ENCODE measurements at places on chromosomes 1 and 21. TPM values are rescaled to one million over a fixed set of nuclear protein-coding genes. Genes with fewer than 3 reads are reported as not detected.
A peak's percentile ranks its signal among the peaks of the same experiment; 100 is the strongest.

DNA sequence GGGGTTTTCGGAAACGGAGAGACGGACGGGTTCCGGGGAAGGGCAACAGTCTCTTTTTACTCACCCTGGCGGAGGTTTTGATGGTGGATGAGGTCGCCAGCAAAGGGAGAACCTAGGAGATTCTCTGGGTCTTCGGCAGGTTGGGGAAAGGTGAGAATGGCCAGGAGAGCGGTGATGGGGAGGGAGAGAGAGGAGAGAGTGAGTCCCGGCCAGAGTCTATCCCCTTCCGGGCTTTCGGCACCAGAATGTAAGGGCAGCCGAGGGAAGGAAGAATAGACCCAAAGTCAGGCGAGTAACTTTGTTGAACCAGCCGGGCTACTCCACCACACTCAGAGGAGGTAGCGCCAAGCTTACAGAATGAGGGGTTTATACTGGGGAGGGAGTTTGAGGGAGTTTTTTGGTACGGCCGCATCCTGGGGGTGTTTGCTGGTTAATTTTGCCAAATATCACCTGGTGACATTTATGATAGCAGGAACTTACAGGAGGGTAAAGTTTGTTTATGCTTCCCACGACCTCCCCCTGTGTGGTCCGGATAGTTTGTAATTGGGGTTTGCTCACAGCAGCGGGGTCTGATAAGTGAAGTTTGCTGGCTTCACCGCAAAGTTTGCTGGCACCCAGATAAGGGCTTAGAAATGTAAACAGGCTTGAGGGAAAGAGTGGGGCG is 141.1 kb upstream of the ETV3 start:
- H3K36me3 ChIP-seq, result no peaks in the 10 kb centered on the region
- no peak for DNase-seq
- peaks cover 20% of the 10 kb centered on the region for H3K27me3 ChIP-seq
- peaks cover 15% of the 10 kb centered on the region for H3K4me1 ChIP-seq
- no peak overlapping the region for H3K4me3 ChIP-seq

DNA sequence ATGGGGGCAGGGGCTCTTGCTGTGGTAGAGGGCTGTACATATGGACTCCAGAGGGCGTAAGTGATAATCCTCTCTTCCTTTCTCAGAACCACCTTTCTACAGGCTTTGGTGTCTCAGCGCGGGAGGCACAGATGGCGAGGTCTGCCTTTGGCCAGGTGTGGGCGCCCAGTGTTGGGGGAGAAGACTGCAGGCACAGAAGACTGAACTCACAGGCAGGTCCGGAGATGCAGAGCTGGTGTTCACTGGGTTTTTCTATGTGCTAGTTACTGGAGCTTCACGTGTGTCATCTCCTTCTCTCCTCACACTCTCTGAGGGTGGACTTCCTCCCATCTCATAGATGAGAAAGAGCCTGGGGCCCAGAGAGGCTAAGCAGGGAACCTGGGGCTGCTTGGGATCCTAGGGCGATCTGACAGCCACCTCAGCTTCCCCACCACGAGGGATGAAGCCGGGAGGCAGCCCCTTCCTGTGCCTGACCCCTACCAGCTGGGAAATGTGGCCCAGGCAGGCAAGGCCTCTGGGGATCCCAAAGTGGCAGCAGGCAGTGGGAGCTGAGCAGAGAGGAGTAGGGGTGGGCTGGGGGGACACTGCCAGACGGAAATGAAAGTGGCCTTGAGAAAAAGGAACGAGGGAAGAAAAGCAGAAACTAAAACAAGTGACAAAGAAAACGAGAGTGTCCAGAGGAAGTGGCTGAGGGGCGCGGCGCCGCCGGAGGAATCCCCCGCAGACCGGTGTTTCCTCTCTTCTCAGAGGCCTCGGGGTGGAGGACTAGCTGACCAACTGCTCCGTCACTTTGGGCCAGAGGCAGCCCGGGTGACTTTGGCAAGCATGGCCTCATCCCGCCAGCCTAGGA is 191.6 kb downstream of the HIVEP3 start:
- H3K27me3 ChIP-seq, result peaks cover 9% of the 10 kb centered on the region
- H3K36me3 ChIP-seq, result no peaks in the 10 kb centered on the region
- no peak overlapping the region for H3K4me3 ChIP-seq
- H3K4me1 ChIP-seq, result no peaks in the 10 kb centered on the region
- DNase-seq, result peak; percentile 6

- DNase-seq, result no peak
- H3K4me3 ChIP-seq, result no peak overlapping the region
- H3K27me3 ChIP-seq, result no peaks in the 10 kb centered on the region
- no peak overlapping the region for H3K27ac ChIP-seq
- no peaks in the 10 kb centered on the region for H3K36me3 ChIP-seq
Observed at GRCh38 chr21:39595465-39595864, 17.3 kb upstream of the B3GALT5 start.

DNA sequence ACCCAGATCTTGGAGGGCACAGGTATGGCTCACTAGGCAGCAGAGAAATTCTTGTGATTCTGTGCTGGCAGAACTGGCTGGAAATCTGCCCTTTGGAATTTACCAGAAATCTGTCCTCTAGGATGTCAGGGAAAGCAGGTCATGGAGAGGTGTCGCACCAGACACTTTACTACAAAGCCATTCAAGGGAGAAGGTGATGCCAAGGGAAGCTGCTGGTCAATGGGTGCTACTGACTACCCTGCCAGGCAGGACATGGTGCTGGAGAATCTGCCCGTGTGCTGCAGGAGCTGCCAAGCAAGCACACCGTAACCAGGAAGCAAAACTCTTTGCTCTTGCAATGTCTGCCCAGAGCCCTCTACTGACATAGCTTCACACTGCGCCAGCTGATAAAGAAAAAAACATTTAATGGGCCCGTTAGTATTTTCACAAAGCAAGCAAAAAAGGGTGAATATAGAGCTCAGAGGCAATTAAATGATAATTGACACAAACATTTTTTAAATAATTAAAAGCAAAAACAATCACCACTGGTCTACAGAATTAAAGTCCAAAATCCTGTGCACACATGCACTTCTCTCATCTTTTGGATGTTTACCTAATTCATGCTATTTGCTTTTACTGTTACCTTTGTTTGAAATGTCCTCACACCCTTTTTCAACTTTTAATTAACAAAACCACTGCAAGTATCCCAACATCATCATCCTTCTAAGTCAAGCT is 7.2 kb upstream of the FBXO28 start:
- peaks cover 14% of the 10 kb centered on the region for H3K4me1 ChIP-seq
- H3K27me3 ChIP-seq, result no peaks in the 10 kb centered on the region
- H3K27ac ChIP-seq, result no peak overlapping the region
- no peaks in the 10 kb centered on the region for H3K36me3 ChIP-seq
- peak; percentile 43 for DNase-seq

- H3K36me3 ChIP-seq, result no peaks in the 10 kb centered on the region
- no peak overlapping the region for H3K4me3 ChIP-seq
- no peak overlapping the region for H3K27ac ChIP-seq
- no peak for DNase-seq
Observed at GRCh38 chr1:223551610-223552009, 113.9 kb downstream of the CAPN8 start.

DNA sequence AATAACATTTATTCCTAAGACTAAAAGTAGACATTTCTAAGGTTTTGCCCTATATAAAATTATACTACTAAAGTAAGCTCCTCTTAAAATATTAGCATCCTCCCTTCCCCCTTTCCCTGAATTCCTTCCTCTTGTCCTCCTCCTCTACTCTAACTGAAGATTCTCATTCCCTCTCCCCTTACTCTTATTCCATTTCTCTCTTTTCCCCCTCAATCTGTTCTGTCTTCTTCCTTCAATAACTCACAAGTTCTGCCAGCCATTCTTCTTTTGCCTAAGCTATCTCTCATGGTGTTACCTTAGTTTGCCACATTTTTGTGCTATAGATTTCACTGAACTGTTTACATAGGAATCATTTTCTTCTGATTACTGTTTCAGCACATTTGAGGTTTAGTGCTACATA is 10.7 kb downstream of the LRIF1 start:
- H3K36me3 ChIP-seq, result peaks cover 46% of the 10 kb centered on the region
- no peaks in the 10 kb centered on the region for H3K27me3 ChIP-seq
- H3K4me1 ChIP-seq, result peaks cover 20% of the 10 kb centered on the region
- H3K4me3 ChIP-seq, result no peak overlapping the region

DNA sequence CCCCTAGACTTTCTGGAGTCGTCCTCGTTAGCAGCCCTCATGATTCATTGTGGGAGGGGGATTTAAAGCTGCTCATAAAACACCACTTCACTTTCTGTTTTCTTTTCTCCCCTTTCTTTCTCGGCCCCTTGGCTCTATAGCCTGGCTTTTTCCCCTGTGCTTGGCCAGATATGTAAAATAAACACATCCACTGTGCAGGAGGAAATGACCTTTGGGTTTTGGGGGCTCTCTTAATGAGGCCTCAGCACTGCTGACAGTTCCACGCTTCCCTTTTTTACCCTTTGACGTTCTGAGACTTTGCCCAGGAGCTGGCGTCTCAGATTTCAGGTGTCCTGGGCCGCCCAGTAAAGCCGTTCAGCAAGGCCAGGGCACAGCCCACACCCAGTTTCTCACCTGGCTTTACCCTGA is 65.7 kb downstream of the RUNX3 start:
- peaks cover 24% of the 10 kb centered on the region for H3K27me3 ChIP-seq
- peak; percentile 75 for DNase-seq
- peak overlapping the region; percentile 54 for H3K27ac ChIP-seq
- H3K36me3 ChIP-seq, result no peaks in the 10 kb centered on the region
- peak overlapping the region; percentile 41 for H3K4me3 ChIP-seq

GRCh38 chr1:14263671-14264070 is 334.8 kb upstream of the KAZN start:
- H3K36me3 ChIP-seq, result no peaks in the 10 kb centered on the region
- no peaks in the 10 kb centered on the region for H3K4me1 ChIP-seq
- H3K4me3 ChIP-seq, result no peak overlapping the region
- peaks cover 26% of the 10 kb centered on the region for H3K27me3 ChIP-seq

- DNase-seq, result no peak
- no peaks in the 10 kb centered on the region for H3K27me3 ChIP-seq
- no peak overlapping the region for H3K4me3 ChIP-seq
- H3K36me3 ChIP-seq, result no peaks in the 10 kb centered on the region
- no peaks in the 10 kb centered on the region for H3K4me1 ChIP-seq
- H3K27ac ChIP-seq, result no peak overlapping the region
Observed at GRCh38 chr1:27225621-27226020, 8.8 kb upstream of the WDTC1 start.

GRCh38 chr1:25037174-25038074 is 107.3 kb upstream of the RUNX3 start:
- peaks cover 7% of the 10 kb centered on the region for H3K4me1 ChIP-seq
- peak; percentile 41 for DNase-seq
- no peaks in the 10 kb centered on the region for H3K36me3 ChIP-seq

- H3K27ac ChIP-seq, result no peak overlapping the region
- no peak overlapping the region for H3K4me3 ChIP-seq
- peaks cover 17% of the 10 kb centered on the region for H3K27me3 ChIP-seq
Observed at GRCh38 chr1:234774971-234775370, 165.0 kb upstream of the IRF2BP2 start.

DNA sequence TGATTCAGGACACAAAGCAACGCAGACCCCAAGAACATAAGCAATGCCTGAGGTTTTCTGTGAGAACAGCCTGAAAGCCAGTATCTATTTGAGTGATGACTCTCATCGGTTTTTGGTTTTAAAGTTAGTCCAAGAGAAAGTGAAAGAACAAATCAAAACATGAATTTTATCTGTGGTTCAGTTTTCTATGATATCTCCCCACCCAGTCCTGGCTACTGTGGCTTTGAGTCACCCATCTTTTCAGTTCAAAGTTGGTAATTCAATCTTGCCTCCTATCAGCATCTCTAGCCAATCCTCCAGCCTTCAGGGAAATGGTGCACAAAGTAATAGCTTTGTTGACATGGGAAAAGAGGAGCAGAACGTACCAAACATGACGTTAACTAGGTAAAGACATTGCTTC is 40.5 kb upstream of the KRTAP19-8 start:
- no peaks in the 10 kb centered on the region for H3K4me1 ChIP-seq
- H3K27me3 ChIP-seq, result no peaks in the 10 kb centered on the region
- no peak overlapping the region for H3K4me3 ChIP-seq
- DNase-seq, result no peak
- no peaks in the 10 kb centered on the region for H3K36me3 ChIP-seq

- H3K36me3 ChIP-seq, result no peaks in the 10 kb centered on the region
- no peak overlapping the region for H3K4me3 ChIP-seq
- no peak for DNase-seq
Observed at GRCh38 chr1:75134647-75135572, 722 bp downstream of the LHX8 start.

- peak within 1 kb of the TSS; percentile 73 for H3K27ac ChIP-seq
- peak within 1 kb of the TSS; percentile 79 for H3K4me3 ChIP-seq
- no peaks in the 10 kb centered on the region for H3K36me3 ChIP-seq
- no peak for DNase-seq
- peaks cover 52% of the 10 kb centered on the region for H3K4me1 ChIP-seq
Observed at GRCh38 chr1:150257624-150258585, at the start of gene CA14. TSS of gene CA14 (plus strand) at chr1:150257774. CDS start at chr1:150258129, 355 bp downstream.

GRCh38 chr1:206930210-206930798 is 8.6 kb upstream of the FCMR start:
- no peak for DNase-seq
- H3K4me3 ChIP-seq, result no peak overlapping the region
- H3K27me3 ChIP-seq, result no peaks in the 10 kb centered on the region
- no peaks in the 10 kb centered on the region for H3K36me3 ChIP-seq
- peaks cover 11% of the 10 kb centered on the region for H3K4me1 ChIP-seq

- peaks cover 36% of the 10 kb centered on the region for H3K36me3 ChIP-seq
- no peaks in the 10 kb centered on the region for H3K4me1 ChIP-seq
- no peaks in the 10 kb centered on the region for H3K27me3 ChIP-seq
- DNase-seq, result no peak
Observed at GRCh38 chr1:23521588-23521987, 9.4 kb downstream of the E2F2 start.

DNA sequence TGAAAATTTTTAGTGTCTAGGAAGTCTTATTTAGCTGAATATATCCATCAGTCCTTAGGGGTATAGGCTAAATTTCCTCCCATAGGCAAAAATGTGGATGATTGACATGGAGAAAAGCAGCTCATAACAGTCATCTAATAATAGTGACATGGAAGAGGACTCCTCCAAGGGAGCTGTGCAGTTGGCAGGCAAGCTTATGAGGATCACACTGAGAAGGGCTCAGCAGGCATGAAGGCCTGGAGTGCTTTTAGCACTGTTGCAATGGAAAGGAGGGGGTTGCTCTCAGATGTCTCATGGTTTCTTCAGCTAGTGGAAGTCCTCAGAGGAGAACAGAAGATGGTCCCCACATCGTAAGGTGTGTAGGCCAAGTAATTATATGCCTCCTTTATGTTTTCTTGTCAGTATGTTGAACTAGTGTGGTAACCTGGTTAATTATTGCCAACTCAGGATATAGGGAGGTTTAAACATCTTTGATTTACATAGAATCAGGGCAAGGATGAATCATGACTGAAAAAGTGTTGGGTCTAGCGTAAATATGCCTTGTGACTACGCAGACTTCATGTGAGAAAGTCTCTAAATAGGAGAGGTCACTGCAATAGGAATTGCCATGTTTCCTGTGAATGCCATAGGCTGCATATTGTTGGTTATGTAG is 18.9 kb downstream of the VN1R5 start:
- DNase-seq, result peak; percentile 17
- peaks cover 10% of the 10 kb centered on the region for H3K4me1 ChIP-seq
- H3K36me3 ChIP-seq, result no peaks in the 10 kb centered on the region
- no peak overlapping the region for H3K27ac ChIP-seq
- no peaks in the 10 kb centered on the region for H3K27me3 ChIP-seq

Gene PRRX1
- not detected for total RNA-seq

Gene LRRC71
- not detected for total RNA-seq

Gene LEFTY1
- total RNA-seq, result 0.29 TPM

Gene SAMSN1
- not detected for total RNA-seq

Gene FNDC5
- 3.1 TPM for total RNA-seq

Gene FMO5
- 48.2 TPM for total RNA-seq

Gene KCNJ6
- total RNA-seq, result not detected

Gene MPL
- total RNA-seq, result not detected

Gene AVPR1B
- total RNA-seq, result not detected

Gene TCHHL1
- not detected for total RNA-seq
